Panc1 (cell line): ENCODE measurements at places on chromosomes 1 and 21. TPM values are rescaled to one million over a fixed set of nuclear protein-coding genes. Genes with fewer than 3 reads are reported as not detected.

The PRELP gene
- not detected for total RNA-seq

The TMEM269 gene
- total RNA-seq, result 0.13 TPM

The SPRR2B gene
- not detected for total RNA-seq

The C1orf87 gene
- not detected for total RNA-seq

- DNase-seq, result no peak
Measured at GRCh38 chr1:215007880-215008279, 74.7 kb upstream of the KCNK2 start.

DNA sequence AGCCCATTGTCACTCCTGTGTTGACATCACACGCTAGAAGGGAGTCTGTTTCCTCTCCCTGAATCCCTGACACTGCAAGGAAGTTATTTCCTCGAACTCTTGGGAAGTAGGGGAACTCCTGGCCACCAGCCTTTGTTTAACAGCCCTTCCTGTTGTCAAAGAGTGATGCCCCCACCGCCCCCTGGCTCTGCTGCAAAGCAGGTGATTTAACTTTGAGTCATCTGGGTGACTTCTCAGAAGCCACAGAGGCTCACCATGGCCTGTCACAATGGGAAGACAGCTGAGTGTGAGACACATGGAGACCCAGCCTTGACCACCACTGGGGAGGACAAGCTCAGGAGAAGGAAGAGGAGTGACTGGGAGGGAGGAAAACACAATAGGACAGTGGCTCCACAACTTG is 182.8 kb downstream of the PSMG1 start:
- DNase-seq, result no peak

- peak; percentile 4 for DNase-seq
Measured at GRCh38 chr1:6962996-6963911, 178.0 kb downstream of the CAMTA1 start.

DNA sequence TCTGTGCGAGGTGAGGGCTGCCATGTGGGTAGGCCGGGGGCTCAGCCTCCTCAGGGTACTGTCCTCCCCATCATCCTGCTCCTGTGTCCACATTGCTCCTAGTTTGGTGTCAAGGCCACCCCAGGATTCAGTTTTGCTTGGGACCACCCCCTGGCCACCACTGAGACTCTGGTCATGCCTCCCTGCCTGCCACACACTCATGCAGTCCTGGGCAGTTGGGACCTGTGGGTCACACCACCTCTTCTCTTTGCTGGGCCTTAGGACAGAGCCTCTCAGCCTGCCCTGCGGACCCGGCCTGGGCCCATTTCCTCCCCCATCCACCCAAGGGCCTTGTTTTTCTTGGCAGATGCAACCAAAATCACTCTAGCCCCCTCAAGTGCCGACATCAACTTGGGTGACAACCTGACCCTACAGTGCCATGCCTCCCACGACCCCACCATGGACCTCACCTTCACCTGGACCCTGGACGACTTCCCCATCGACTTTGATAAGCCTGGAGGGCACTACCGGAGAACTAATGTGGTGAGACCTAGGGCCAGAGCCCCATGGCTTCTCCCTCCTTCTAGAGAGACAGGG is 19.4 kb downstream of the TMEM81 start:
- no peak for DNase-seq

DNA sequence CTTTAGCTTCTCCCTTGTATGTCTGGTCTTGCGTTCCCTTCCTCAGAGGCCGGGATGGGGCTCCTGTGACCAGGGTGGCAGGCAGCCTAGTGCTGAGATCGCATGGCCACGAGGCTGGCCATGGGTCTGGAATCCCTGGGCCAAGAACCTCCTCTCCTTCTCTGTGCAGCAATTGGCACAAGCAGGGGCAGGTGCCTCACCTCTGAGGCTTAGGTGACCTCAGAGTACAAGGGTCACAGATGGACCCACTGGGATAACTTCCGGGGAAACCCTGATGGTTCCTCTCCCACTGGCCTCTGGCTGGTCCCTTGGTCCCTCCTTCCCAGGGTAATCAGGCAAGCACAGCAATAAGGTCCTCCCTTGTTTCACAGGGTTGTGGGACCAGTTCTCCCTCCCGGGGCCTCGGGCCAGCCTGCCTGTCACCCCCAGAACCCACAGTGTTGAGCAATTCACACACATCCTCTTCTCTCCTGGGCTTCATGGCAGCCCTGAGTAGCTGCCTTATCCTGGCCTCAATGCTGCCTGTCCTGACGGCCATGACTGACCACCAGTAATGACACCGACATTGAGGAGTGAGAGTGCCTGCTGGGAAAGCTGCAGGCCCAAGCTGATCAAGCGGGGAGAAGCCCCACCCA is 38.6 kb downstream of the BMP8A start:
- DNase-seq, result no peak

GRCh38 chr21:17428484-17428869 is 84.4 kb upstream of the CXADR start:
- DNase-seq, result no peak
